ENCODE measurements at places on chromosomes 6 and 20.

DNA sequence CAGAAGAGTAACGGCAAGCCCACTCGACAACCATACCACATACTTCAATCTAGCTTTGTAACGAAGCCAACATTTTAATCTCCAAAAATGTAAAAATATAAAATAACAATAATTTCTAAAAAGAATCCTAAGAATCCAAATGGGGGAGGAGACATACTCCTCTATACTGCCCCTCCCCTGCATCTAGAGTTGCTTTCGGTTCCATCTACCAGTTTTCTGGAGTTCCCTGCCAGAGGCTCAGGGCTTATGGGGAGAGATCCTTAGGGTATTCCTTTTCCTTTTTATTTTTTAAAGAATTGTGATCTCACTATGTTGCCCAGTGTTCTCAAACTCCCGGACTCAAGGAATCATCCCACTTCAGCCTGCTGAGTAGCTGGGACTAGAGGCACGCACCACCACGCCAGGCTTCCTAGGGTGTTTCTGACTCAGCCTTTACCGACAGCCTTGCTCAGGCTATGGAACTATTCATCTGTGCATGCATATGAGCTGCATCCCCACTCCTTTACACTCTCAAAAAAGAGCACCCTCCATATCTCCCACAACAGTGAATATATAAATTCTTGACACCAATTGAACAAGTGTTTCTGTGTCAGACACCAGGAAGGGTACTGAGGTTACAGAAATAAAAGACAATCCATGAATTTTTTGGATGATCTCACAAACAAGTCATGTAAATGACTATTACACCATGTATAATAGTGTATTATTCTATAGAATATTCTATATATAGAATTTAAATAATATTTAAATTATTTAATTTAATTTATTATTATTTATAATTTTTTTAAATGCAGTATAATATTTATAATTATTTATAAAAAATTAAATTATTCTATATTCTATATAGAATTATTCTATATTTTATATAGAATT lies 40.7 kb upstream of the UBR2 start:
- no peak for DNase-seq

GRCh38 chr20:60662307-60662706 lies 589.8 kb upstream of the CDH4 start:
- DNase-seq, result no peak

- no peak for DNase-seq
These were observed 49.6 kb downstream of the CD24 start for GRCh38 chr6:106924694-106925523.

DNA sequence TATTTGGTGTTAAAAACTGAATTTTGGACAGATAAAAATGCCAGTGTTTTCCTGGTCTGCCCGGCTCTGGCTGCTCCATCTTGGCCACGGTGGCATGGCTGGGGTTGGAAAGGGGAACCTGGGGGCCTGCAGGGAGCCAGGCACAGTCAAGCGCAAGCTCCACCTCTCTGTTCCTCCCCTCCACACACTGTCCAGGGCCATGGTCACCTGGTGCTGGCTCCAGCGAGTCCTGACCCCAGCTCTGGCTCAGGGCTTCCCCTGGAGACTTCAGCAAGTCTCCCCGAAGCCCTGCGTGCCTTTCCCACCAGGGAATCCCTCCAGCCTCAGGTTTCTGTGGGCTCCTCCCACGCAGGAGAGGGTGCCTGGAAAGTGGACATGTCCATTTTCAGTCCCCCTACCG lies 298.5 kb downstream of the QKI start:
- no peak for DNase-seq

DNA sequence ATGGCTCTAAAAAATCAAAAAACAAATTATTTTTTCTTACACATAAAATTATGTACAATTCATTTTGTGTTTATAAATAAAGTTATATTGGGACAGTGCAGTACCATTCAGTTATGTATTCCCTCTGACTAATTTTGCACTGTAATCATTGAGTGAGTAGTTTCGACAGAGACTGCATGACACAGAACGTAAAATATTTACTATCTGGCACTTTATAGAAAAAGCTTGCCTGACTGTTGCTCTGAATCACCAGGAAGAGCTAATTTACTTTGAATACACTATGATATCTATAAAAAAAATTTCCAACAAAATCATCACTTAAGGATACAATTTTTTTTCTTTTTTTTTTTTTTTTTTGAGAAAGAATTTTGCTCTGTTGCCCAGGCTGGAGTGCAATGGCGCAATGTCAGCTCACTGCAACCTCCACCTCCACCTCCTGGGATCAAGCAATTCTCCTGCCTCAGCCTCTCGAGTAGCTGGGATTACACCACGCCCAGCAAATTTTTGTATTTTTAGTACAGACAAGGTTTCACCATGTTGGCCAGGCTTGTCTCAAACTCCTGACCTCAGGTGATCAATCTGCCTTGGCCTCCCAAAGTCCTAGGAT lies 11.0 kb upstream of the KHDC1L start:
- no peak for DNase-seq
